ENCODE measurements at places on chromosomes 2 and 18.

DNA sequence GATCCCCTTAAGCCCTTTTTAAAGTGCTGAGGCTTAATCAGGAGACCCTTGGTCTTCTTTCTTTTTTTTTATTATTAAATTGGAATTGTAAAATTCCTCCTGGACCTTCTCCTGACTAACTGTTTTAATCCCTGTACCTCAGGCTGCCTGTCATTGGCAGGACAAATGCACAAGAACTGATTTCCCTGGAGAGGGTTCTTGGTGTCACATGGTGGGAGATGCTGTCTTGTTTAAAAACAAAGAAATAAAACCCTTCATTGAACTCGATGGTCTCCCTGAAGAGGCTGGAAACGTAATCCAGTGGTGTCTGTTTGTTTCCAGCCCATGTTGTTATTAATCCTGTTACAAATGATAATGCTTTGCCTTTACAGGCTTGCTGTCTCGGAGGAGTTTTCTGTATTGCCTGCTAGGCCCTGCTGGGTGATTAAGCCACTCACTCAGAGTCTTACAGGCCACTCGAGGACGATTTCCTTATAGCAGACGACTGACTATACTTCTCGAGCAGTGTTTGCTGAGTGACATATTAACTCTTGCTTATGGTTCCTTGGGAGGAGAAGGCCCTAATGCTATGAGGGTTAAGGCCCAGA, 100.5 kb upstream of the MGAT5 start:
- DNase-seq = no peak

GRCh38 chr18:46480226-46480625, 176.8 kb downstream of the LOXHD1 start:
- no peak for DNase-seq

- DNase-seq = no peak
Measured at GRCh38 chr2:137975280-137976271, 11.3 kb downstream of the HNMT start.

DNA sequence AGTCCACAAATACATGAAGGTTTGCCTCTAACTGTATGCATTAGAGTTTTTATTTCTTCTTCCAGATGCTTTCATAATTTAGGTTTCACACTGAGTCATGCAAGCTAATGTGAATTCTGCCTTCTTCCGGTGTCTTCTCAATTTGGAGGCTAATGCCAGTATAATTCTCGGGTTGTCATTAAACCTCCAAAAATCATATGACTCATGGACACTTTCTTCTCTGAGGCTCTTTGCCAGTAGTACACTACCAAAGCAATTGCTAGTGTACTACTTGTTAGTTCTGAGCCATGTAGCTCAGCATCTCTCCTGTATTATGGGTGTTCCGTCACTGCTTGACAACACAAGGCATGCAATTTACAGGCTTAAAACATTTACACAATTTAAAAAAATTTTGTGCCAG, 137.1 kb downstream of the VWC2L start:
- no peak for DNase-seq

DNA sequence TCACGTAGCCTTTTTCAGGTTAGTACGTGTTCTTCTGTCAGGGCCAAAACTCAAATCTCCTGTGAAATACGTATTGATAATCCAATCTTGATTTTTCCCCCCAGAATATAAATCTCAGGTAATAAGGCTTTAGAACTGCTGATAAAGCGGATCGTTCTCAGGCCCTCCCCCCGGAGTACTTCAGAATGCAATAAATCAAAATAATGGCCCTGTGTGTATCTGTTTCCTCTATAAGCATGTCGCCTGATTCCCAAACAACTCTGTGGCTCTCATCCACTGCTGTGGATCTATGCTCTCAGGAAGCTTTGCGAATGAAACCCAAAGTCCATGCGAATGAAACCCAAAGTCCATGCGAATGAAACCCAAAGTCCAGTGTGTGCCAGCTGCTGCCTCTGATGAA, 49.4 kb downstream of the IMPA2 start:
- no peak for DNase-seq

- peak; percentile 3 for DNase-seq
Measured at GRCh38 chr2:69177785-69178636, 165.0 kb downstream of the ANTXR1 start.

- DNase-seq = no peak
Measured at GRCh38 chr2:218476676-218477075, 57.8 kb downstream of the VIL1 start.

DNA sequence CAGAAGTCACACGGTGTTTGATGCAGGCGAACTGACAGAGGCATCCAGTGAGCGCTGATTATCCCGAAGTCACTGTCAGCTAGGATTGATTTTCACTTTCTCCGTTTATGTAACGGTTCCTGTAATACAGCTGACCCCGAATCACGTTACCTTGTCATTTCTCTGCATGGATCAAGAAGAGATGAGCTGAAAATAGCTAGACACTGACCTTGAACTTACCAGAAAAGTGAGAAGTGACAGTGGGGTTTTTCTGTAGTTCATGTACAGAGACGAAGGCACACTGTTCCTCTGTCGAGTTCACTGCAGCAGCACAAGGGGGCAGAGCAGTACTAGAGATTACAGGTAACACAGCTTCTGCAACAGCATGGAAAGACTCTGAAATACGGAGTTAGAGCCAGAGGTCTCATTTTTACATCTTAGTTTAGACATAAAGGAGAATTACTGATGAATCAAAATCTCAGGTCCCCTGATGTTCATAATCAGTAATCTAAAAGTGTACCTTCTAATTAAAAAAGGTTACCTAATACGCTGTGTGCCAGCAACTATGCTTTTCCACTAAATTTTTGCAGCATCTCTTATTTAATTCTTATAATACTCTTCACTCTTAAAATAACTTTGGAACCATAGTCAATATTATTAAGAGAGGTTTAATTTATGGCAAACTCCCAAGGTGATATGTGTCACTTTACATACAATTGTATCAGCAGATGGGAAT, 33.1 kb downstream of the ARHGAP15 start:
- peak; percentile 45 for DNase-seq

DNA sequence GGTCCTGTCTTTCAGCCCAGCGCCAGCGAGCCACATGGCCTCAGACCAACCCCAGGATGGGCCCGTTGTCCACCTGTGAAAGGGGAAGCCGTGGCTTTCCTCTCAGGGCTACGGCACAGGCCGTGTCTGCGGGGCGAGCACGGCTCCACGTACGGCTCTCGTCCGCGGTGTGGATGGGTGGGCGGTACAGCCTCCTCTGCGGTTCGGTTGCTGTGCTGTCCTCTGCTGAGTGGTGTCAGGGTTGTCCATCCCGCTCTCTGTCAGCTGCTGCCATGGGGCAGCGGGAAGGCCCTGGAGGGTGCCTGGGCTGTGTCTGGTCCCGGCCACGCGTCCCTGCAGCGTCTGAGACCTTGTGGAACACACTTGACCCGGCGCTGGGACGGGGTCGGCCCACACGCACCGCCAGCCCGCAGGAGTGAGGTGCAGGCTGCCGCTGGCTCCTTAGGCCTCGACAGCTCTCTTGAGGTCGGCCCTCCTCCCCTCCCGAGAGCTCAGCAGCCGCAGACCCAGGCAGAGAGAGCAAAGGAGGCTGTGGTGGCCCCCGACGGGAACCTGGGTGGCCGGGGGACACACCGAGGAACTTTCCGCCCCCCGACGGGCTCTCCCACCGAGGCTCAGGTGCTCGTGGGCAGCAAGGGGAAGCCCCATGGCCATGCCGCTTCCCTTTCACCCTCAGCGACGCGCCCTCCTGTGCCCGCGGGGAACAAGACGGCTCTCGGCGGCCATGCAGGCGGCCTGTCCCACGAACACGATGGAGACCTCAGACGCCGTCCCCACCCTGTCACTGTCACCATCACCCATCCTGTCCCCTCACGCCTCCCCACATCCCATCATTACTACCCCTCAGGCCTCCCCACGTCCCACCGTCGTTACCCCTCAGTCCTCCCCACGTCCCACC, 128.7 kb downstream of the NFATC1 start:
- peak; percentile 66 for DNase-seq

GRCh38 chr2:235048549-235048948, 96.7 kb downstream of the SH3BP4 start:
- DNase-seq = no peak

- no peak for DNase-seq
Measured at GRCh38 chr2:127700527-127701192, 637 bp upstream of the SFT2D3 start.

DNA sequence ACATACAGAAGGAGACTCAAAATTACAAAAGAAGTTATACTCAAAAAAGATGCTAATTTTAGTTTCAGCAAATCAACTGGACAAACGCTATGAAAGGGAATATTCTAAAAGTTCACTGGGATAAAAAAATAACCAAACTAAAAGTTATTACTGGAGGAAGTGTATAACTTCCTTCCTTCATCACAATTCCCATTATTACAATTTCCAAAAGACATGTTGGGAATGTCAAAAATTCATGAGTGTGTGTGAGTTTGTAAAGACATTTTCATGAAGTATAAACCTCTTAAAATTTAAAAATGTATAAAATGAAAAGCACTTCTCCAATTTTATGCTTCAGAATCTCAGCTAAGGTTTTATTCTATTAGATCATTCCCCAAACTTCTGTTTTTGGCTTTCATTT, 67.8 kb downstream of the MERTK start:
- DNase-seq = no peak

DNA sequence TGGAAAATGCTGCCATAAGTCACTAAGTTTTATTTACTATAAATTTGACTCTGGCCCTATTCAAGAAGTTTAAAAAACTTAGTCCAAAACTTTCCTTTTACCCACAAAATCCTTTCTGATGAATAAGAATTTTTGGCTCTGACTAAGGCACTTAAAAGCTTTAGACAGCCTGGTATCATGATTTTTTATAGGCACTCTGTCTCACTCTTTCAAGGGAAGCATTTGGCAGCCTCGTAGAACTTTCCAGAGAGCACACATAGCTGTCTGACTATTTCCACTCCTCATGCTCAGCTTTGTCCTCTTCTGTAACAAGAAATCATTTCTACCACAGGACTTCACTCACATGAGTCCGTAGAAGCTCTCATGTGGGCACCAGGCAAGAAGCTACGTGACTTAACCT, 32.3 kb upstream of the XDH start:
- no peak for DNase-seq

- DNase-seq = no peak
Measured at GRCh38 chr2:96921561-96922319, 51.9 kb upstream of the SEMA4C start.

GRCh38 chr2:240898108-240898730, 2.3 kb upstream of the MAB21L4 start:
- DNase-seq = no peak

GRCh38 chr2:68225119-68225632, 27.2 kb downstream of the PPP3R1 start:
- DNase-seq = no peak

DNA sequence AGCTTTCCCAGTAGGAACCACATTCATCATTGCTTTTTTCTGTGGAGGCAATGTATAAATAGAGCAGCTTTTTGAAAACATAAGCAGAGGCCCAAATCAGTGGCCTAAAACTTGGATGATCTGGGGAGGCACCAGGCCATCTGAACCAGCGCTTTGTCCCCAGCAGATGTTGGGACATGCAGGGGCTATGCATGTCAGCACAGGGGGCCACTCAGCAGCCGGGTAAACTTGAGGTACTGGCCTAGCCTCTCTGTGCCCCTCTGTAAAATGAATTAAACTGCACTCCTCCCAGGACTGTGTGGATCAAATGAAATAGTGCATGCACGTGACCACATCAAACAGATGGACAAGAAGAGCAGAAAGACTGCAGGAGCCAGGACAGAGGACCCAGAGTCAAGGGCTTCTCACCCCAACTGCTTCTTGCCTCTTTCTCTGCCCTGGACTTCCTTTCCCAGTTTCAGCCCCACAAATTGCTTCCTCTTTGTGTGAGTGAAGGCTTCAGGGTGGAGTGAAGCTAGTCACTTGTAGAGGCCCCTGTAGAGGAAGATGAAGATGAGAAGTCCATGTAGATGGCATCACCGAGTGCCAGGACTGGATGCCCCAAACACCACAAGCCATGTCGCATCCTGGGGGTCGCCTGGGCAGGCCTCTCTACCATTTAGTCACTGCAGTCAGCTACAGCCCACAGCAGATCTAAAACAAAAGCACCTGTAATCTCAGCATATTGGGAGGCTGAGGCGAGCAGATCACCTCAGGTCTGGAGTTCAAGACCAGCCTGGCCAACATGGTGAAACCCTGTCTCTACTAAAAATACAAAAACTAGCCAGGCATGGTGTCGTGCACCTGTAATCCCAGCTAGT, 53.2 kb downstream of the IMPA2 start:
- no peak for DNase-seq
